ENCODE measurements at places on chromosomes 7 and 10.
A peak's percentile ranks its signal among the peaks of the same experiment; 100 is the strongest.

GRCh38 chr7:51456431-51457060 is 139.9 kb upstream of the COBL start:
- DNase-seq, result no peak

DNA sequence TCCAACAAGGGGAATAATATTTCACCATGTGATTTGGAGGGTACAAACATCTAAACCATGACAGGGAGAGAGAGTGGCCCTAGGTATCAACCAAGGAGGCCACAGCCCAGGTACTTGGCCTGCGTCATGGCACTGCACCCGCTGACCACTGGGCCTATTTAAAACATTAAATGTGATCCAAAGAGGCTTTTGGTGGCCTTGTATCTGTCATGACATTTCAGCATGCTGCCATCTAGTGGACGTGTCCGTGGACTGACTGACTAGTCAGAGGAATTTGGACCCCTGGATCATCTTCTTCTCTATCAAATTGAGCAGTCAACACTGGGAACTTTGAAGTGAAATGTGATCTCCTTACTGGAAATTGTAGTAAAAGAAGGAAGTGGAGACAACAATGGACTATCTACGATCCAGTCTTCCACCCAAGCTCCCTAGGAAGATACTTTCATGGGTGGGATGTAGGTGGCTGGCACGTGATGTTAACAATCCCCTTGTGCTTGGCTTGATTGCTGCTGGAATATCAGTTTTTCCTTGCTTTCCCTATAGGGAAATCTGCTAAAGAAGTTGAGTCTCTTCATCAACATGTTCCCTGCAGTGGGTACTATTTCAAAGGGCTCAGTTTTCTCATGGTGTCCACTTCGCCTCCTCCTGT is 24.6 kb upstream of the ITGA8 start:
- peak; percentile 35 for DNase-seq

DNA sequence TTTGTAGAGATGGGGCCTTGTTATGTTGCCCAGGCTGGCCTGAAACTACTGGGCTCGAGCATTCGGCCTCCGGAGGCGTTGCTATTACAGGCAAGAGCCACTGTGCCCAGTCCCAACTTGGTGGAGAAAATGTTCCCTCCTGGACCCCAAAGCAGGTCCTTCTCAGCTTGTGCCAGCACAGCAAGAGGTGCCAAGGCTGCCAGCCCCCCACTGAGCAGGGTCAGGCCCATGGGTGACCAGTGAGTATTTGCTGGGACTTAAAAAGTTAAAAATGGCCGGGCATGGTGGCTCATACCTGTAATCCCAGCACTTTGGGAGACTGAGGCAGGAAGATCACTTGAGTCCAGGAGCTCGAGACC is 4.6 kb downstream of the MAFK start:
- no peak for DNase-seq

GRCh38 chr10:96415891-96416554 is 57.2 kb upstream of the OPALIN start:
- DNase-seq, result no peak

DNA sequence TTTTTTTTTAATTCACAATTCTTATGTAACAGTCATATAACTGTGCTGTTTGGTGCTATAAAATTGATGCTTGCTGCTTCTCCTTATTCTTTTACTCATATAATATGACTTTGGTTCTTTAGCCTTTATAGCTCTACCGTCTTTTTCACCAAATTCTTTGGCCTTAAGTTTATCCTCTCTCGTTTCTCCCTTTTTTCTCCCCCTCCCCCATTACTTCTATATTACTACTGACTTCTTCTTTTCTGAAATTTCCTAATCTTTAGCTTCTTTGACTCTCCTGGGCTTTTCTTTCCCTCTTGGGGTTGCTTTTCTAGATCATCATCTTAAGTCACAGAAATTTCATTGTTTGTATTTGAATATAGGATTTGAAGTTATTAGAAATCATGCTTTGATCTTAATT is 3.8 kb downstream of the BCCIP start:
- DNase-seq, result no peak

- no peak for DNase-seq
Measured at GRCh38 chr10:3959370-3960325, 174.6 kb upstream of the KLF6 start.

GRCh38 chr7:107594961-107595737 is 15.1 kb downstream of the BCAP29 start:
- peak; percentile 99 for DNase-seq

DNA sequence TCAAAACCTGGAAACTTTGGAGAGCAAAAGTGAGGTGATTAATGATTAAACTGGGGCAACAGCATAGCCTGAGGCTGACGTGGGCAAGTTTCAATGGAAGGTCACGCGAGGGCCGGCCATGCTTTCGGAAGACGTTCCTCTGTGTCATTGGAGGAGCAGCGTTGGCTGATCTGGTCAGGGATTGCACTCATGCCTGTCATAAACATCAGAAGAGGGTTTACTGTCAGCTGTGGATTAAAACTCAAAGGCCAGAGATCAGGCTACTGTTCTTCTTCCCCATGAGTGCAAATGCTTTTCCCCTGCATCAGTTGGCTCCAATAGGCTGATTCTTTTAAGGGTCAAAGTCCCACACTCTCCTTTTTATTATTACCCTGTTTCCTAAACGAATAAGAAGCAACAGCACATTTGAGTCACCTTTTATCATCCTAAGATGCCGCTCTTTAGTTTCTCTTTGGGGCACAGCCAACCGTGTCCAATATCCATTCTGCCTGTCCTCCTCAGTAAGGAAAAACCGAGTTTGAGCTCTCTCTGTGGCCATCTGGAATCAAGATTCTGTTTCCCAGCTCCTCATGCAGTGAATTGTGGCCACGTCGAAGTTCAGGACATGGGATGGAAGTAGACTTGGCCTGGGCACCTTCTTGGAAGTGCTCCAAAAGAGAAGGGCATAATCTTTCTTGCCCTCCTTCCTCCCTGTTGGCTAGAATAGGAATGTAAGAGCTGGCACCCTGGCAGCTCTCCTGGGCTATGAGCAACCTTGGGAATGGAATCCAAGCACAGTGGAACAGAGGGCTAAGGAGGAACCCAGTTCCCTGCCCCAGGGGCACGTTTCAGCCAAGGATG is 62.5 kb upstream of the INSIG1 start:
- no peak for DNase-seq

DNA sequence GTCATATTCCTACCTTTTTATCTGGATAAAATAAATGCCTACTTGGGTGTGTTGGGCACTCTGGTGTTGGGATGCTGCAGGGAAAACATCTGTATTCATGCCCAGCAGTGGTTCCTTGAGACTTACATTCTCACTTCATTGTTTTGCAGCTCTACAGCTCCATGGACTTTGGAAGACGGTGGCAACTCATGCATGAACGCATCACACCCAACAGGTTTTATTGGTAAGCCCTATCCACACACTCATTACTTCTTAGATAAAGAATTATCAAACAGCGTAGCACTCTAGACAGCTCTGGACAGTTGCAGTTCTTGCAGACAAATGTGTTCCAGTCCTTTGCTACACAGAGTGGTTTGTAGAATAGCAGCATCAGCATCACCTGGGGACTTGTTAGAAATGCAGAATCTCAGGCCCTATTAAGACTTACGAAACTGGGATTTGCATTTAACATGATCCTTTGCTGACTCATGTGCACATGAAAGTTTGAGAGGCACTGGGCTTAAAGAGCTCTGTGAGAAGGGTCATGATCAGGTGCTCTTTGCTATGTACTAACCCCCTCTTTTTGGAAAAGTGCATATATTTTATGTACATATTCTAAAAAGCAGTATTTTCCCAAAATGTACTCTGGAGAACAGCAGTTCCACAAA is 401.9 kb downstream of the SORCS3 start:
- no peak for DNase-seq

- no peak for DNase-seq
Measured at GRCh38 chr10:23676296-23676695, 237.4 kb downstream of the OTUD1 start.

GRCh38 chr10:3468919-3469638 is 296.5 kb upstream of the PITRM1 start:
- DNase-seq, result peak; percentile 89

- no peak for DNase-seq
Measured at GRCh38 chr7:46034056-46034768, 113.1 kb upstream of the IGFBP3 start.

DNA sequence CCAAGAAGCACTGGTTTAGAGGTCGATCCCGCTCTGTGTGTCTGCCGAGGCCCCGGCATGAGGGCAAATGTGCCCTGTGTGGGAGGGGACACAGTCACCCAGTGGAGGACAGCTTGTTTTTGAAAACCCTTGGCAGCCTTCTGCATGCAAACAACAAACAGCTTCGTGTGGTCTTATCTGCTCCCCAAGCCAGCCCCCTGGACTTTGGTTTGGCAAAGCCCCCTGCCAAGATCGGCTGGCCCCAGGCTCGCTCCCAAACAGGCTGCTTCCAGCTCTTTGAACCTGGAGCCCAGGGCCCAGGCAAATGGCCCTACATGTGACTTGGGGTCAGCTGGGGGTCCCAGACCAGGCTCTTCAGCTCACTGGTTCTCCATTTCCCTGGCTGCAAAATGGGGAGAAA is 2.9 kb downstream of the ELN start:
- DNase-seq, result no peak

DNA sequence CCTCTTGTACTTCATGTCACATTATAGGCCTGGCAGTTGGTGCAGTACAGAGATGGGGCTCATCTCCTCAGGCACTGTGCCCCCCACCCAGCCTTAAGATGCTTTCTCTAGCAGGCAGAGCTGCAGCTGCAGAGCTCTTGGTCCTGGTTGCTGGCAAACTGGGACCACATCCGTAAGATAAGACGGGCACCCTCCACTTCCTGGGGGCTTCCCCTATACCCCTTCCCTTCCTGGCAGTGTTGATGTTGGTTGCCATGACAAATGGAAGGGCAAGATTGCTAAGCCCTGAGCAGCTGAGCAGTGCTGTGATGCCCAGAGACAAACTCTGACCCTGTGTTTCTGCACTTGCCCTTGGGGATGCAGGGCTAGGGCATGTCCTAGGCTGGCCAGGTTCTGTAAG is 103.4 kb upstream of the ANLN start:
- DNase-seq, result no peak

GRCh38 chr10:107126512-107127065 is 37.9 kb downstream of the SORCS1 start:
- DNase-seq, result no peak

DNA sequence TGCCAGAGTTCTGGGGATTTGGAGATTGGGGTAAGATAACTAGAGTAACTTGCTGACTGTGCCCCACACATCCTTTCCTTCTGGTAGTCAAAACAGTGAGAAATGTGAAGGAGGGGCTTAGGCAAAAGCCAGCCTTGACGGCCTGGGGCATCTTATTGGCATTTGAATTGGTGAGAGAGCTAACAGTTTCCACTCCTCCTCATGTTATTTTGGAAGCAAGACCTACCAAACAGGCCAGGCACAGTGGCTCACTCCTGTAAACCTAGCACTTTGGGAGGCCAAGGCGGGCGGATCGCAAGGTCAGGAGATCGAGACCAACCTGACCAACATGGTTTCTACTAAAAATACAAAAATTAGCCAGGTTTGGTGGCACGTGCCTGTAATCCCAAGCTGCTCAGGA is 596.6 kb downstream of the GRM8 start:
- DNase-seq, result no peak

DNA sequence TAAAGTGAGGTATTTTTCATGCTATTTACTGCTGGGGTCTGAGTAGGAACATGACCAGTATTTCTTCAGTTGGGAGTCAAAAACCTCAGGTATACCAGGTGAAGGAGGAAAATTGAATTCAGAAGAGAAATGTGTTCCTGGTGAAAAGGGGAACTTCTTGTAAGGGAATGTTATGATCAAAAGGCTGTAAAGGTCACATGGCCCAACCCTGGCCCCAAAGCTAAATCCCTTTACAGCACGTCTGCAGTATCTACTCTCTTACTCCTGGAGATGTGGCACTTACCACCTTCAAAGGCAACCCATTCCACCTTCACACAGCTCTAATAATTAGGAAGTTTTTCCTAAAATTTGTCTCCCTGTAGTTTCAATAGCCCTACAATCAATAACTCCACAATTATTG is 15.2 kb downstream of the PIK3AP1 start:
- no peak for DNase-seq

DNA sequence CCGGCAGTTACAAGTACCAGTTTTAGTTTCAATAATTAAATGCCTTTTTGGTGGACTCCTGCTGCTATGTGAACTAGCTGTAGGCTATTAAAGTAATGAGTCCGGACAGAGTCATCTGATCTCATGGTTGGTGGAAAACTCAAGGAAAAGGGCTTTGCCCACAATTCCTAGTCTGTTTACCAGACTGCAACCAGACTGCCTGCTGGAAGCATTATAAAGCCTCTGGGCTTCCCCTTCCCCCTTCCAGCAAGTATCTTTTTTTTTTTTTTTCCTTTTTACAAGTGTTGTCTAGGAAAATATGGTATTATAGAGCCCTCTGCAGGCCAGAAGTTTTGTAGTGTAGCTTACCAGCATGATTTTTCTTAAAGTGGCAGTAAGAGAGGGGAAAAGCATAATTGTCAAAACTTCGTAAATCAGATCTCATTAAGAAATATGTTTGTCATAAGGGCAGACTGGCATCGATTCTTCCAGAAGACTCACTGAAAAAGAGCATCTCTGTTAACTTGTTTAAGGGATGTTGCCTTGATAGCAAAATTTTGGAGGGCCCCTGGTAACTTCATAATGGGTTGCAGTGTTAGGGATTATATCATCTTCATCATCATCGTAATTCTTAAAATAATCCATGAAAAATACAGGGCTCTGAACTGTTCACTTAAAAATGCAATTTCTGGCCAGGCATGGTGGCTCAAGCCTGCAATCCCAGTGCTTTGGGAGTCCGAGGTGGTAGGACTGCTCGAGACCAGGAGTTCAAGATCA is 181.3 kb downstream of the TAX1BP1 start:
- peak; percentile 93 for DNase-seq

GRCh38 chr7:46908770-46909169 is 673.1 kb downstream of the TNS3 start:
- DNase-seq, result peak; percentile 89

DNA sequence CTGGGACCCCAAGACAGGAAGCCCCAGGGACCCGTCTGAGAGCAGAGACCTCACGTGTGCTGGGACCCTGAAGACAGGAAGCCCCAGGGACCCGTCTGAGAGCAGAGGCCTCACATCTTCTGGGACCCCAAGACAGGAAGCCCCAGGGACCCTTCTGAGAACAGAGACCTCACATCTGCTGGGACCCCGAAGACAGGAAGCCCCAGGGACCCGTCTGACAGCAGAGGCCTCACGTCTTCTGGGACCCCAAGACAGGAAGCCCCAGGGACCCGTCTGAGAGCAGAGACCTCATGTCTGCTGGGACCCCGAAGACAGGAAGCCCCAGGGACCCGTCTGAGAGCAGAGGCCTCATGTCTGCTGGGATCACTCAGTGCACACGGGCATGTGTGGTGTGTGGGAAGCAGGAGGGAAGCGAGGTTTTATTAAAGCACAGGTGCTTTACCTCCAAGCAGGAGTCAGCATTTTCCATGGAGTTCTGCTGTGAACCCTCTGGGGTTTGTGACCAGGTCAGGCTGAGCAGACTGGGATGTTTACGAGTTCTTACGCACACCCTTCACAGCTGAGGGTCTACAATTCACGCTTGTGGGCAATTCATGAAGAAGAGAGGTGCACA is 590.6 kb downstream of the DNAJB6 start:
- no peak for DNase-seq

All from HT1080 (cell line).